ENCODE measurements at places on chromosomes 5 and 9.

GRCh38 chr5:112772124-112772523 is 34.4 kb downstream of the APC start:
- DNase-seq: no peak

GRCh38 chr5:125722550-125722949 is 700.7 kb upstream of the GRAMD2B start:
- DNase-seq: no peak

DNA sequence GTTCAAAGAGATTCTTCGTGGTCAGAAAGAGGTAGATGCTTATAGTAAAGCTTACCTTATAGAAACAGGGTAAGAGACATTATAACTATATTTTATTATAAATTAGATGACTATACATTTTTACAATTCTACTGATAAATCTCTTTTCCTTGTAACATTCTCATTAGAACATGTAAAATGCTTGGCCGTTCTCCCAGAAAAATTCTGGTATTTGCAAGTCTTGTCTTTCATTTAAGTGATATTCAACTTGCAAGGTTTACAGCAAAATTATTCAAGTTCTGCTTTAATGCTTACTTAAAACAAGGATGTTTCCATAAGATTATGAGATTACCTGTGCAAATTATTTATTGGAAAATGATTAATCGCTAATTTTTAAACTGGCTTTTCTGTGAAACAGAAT is 41.3 kb upstream of the CDH18 start:
- DNase-seq: no peak

DNA sequence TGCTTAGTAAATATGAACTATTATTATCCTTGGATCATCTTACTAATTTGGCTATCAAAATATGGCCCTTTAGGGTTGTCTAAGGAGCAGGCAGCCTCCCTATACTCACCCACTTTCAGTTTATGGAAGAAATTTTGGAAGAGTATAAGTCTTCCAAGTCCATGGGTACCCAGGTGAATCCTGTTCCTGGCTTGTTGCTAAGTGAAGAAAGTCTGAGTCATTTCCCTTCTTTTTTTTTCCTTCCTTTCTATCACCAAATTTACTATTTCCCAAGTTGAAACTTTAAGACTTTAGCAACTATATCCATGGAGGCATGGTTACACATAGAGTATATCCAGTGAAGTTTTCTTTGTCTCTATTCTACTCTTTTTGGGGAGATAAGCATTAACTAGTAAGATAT is 184.0 kb upstream of the ACTBL2 start:
- DNase-seq: no peak

GRCh38 chr9:108671176-108671575 is 184.6 kb downstream of the ACTL7B start:
- no peak for DNase-seq

DNA sequence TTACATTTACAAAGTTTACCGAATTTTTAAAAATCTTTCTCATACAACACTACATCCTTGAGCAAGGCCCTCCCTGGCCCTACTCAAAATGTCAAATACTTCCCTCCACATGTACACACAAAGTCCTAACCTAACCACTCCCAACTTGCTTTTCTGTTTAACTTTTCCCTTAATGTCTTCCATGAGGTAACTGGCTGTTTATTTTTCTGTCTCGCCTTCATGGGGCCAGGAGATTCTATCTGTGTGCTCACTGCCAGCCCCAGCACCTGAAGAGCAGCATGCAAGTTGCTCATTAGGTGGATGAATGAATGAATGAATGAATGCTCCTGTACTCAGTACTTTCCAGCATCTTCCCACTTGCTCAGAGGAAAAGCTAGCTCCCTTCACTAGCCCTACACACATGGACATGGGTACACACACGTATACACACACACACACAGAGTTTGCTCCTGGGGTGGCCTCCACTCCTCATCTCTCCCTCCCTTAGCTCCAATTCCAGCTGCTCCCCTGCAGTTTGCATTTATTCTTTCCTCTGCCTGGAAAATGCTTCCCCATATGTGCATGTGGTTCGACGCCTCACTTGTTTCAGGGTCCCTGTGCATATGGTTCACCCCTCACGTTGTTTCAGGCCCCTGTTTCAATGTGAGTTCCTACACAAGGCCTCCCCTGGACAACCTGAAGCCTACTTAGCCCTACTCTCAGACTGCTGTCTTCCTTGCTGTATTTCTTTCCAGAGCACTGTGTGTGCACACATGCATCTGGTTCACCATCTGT is 165.2 kb downstream of the ROR2 start:
- no peak for DNase-seq

DNA sequence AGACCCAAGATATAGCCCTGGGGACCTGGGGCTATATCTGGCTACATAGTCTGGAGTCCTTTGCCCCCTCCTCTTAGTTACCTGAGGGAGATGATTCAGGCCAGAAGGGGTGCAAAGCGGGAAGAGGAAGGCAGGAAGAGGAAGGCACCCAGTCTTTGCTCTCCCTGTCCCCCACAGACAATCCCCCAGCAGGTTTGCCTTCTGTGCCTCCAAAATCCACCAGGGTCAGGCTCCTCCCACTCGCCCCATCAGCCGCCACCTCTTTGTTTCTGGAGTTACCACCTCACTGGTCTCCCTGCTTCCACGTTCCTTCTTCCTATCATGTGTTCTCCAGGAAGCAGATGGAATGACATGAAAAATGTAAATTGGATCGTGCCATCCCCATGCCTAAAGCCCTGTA is 31.2 kb upstream of the FABP6 start:
- DNase-seq: no peak

DNA sequence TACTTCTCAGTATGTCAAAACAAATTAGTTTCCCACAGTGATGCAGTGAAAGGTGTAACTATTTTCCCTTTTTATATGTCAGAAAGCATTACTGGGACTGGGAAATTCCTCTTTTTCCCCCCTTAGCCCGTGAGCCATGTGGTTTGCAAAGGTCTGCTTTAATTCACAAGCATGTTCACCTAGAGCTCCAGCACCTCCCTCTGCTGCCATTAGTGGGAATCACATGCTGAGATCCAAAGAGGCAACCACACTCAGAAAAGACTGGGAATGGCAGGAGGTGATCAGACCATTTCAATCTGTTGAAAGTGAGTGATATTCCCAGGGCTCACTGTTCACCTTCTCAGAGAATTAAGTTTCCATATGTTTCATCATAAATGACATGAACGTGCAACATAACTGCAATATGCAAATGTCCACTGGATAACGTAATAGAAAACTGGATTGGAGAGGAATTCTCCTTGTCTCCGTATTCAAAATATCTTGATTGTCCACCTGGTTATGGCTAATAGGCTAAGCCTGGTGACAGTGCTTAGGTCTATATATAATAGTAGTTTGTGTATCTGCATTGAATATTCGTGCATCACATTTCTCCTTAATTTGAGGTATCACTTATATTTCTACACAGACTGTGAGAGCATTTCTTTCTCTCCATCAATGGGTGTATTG is 703.5 kb upstream of the WWC1 start:
- no peak for DNase-seq

- no peak for DNase-seq
Observed at GRCh38 chr5:168324859-168325630, 33.6 kb downstream of the WWC1 start.

DNA sequence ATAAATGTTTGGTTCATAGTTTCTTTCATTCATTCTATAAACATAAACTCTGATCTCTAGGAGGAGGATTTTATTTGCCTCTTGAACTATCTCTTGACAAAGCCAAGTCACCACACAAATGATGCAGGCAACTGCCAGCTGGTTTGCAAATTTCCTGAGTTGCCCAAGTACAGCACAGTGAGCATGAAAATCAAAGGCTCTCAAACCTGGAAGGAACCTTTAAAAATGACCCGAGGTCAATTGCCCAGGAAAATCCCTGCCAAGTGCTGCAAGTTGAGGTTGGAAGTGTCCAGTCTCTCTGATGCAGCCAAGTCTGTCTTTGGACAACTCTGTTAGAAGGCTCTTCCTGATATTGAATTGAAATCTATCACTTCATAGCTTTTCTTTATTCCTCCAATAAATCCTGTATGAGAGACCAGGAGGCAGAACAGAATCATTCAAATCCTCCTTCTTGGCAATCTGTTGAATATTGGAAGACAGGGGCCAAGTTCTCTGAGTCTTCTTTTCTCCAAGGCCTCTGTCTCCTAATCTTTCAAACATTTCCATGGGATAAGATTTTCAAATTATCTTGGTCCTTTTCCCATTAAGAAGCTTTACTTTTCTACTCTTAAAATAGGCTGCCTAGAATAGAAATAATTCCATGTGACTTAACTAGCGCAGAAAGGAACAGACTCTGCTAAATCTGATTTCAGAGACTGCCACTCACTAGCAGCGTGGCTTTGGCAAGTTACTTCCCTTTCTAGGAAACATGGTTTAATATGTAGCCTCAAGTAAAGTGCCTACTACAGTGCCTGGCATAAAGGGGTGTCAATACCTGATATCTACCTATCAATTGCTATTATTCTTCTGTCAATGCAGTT is 159.2 kb downstream of the SNX18 start:
- DNase-seq: no peak

DNA sequence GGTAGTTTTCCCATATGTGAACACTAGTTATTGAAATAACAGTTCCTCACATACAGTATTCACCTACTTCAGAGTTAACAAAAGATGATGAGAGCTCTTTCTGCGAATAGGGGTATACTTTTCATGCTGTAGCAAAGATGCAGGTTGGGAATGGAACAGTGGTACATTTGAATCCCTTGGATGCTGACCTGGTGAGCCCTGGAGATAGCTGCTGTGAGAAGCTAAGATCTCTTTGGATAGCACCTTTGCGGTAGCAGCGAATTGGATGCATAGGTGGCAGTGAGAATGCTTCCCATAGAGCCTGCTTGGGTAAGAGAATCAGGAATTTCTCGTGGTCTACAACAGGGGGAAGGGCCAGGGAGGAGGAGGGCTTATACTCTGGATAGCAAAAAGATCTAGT is 61.2 kb downstream of the NUP214 start:
- DNase-seq: no peak

- no peak for DNase-seq
Observed at GRCh38 chr9:113996531-113997001, 81.5 kb downstream of the AMBP start.

DNA sequence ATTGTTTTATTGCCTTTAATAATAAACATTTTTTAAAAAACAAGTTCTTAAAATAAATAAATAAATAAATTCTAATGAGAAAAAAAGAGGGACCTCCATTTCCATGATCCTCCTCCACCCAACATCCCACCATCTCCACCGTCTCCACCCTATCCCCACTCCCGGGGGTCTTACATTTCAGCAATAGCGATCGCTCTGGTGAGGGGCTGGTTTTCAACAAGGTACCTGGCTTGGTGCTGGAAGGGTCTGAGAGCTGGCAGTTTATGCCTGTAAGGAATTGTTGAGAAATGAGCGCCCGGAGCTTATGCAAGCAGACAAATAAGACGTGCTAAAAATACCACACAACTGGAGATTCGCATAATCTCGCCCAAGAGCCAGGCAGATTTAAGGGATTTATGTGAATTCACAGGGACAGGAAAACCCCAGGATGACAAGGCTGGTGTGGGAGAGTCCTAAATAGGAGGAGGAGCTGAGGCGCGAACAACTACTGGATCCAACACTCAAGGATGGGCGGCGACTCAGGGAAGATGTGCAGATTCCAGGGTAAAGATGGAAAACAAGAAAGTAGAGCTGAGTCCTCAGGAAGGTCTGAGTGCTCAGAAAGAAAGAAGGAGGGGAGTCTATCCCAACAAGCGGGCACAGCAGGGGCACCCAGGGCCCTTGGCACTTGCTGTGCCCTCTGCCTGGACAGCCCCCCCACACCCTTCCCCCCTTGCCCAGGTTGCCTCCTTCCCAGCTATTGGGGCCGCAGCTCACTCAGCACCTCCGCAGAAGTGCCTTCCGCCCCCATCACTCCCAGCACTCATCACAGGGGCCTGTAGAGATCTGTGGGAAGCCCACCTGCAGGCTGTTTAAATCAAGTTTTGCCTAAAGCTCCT is 27.0 kb downstream of the TRIM14 start:
- no peak for DNase-seq

DNA sequence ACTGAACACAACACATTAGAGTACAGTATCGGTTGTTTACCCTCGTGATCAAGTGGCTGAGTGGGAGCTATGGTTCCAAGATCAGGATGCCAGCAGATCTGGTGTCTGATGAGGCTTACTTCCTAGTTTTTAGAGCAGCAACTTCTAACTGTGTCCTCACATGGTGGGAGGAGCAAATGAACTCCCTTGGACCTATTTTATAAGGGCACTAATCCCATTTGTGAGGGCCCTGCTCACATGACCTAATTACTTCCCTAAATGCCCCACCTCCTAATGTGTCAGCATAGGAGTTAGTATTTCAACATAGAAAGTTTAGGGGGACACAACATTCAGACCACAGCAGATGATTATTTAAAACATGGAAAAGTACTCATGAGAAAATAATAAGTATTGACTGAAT is 111.8 kb downstream of the GCNT1 start:
- DNase-seq: no peak

GRCh38 chr9:93354451-93354850 is 97.0 kb upstream of the FAM120A start:
- DNase-seq: no peak

- no peak for DNase-seq
Observed at GRCh38 chr5:121937762-121938161, 24.0 kb upstream of the SRFBP1 start.

- no peak for DNase-seq
Observed at GRCh38 chr9:106625259-106625789, 237.6 kb upstream of the ZNF462 start.

DNA sequence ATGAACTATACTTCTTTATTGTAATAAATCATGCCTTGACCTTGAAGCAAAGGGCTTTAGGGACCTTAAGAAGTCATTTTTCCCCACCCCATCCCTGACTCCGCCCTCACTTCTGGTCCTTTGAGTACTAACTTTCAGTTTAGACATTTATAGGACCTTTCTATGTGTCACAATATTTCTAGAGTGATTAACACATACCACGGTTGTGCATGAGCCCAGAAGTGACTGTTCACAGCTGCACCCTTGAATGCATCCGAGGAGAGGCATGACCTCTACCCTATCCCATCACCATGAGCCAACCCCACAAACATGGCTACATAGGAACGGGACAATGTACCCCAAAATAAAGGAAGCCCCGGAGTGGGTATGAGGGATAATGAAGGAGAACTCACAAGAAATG is 160.3 kb downstream of the HSD17B3 start:
- no peak for DNase-seq

DNA sequence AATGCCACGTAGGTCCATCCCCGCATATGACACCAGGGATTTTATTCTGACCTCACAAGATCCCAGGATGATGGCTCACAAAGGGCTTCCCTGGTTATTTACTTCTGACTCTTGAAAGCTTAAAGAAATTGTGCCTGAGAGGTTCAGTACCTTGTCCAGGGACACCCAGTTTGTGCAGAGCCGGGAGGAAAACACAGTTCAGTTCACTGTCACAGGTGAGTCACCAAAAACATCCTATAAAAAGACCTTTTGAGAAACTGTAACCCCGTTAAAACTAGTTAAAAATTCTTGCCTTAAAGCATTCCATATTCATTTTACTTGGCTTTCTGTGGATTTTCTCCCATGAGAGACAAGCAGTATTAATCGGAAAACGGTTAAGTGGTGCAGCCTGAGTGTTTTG is 56.6 kb downstream of the ZNF510 start:
- no peak for DNase-seq
